ENCODE measurements at places on chromosomes 5 and 9.

DNA sequence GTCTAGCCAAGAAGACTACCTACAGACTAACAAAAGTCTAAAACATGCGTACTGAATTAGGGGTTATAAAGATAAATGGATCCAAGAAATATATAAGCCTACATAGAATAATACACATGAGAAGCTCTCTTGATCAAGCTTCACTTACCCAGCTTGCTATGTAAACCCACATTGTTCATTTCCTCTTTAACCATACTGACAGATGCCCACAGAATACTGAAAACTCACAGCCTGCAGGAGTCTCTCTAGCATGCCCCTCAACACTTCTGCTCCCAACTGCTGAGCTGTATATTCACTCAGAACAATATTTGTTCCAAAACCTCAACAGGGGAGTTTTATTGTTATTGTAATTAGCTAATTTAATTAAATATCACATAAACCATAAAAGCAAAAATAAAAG is 52.4 kb downstream of the RFX3 start:
- no peak for DNase-seq

- DNase-seq = peak; percentile 42
These were observed 49.8 kb upstream of the SH3PXD2B start for GRCh38 chr5:172503925-172504700.

GRCh38 chr5:99187611-99188010 is 258.8 kb upstream of the CHD1 start:
- no peak for DNase-seq

- no peak for DNase-seq
These were observed 31.3 kb downstream of the ZFYVE16 start for GRCh38 chr5:80439213-80439612.

- DNase-seq = no peak
These were observed 58.6 kb upstream of the PPARGC1B start for GRCh38 chr5:149671544-149671943.

- DNase-seq = no peak
These were observed 162.2 kb downstream of the TTLL11 start for GRCh38 chr9:121930956-121931355.

DNA sequence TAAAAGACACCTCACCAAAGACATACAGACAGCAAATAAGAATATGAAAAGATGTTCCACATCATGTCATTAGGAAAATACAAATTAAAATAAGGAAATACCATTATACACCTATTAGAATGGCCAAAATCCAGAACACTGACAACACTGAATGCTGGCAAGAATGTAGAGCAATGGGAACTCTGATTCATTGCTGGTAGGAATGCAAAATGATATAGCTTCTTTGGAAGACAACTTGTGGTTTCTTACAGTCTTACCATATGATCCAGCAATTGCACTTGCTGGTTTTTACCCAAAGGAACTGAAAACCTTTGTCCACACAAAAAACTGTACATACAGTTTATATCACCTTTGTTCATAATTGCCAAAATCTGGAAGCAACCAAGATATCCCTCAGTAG is 6.5 kb downstream of the TMEM161B start:
- DNase-seq = no peak

DNA sequence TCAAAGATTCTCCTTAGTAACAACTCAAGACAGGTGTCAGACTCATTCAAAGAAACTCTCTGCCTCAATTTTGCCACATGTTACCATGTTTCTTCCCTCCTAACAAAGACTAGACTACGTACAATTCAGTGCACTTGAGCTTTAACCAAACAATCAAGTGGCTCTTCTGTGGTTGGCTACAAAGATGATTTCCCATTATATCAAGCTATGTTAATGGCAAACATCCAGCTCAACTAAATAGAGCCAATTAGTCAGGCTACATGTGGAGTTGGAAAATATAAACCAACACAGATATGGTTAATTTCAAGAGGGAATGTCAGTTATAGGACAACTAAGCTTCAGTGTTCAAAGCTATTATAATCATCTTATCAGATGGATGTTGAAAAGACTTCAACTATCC is 29.2 kb upstream of the ADRA1B start:
- no peak for DNase-seq

GRCh38 chr5:2221450-2221849 is 338.7 kb upstream of the IRX4 start:
- no peak for DNase-seq

DNA sequence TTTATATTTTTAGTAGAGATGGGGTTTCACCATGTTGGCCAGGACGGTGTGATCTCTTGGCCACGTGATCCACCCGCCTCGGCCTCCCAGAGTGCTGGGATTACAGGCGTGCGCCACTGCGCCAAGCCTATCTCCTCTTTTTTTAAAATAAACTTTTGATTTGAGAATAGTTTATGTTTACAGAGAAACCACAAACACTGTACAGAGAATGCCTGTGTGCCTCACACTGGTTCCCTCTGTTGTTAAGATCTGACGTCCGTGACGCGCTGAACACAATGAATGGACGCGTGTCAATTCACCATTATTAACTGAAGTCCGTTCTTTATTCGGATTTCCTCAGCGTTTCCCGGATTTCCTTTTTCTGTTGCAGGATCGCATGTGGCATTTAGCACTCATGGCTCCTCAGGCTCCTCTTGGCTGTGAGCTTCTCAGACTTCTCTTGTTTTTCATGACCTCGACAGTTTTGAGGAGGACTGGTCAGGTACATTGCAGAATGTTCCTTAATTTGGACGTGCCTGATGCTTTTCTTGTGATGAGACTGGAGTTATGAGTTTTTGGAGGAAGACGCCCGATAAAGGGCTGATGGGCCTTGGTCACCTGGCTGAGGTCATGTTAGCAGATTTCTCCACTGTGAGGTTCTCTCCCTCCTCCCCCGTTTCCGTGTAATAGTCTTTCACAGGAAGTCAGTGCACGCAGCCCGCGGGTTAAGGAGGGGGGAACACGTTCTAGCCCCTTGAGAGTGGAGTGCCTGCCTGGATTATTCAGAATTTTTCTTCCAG is 69.6 kb downstream of the ANKRD33B start:
- no peak for DNase-seq

- no peak for DNase-seq
These were observed 456.9 kb downstream of the TMEM232 start for GRCh38 chr5:110269478-110270142.

- DNase-seq = peak; percentile 67
These were observed 19.8 kb downstream of the IFT74 start for GRCh38 chr9:26975728-26976707.

DNA sequence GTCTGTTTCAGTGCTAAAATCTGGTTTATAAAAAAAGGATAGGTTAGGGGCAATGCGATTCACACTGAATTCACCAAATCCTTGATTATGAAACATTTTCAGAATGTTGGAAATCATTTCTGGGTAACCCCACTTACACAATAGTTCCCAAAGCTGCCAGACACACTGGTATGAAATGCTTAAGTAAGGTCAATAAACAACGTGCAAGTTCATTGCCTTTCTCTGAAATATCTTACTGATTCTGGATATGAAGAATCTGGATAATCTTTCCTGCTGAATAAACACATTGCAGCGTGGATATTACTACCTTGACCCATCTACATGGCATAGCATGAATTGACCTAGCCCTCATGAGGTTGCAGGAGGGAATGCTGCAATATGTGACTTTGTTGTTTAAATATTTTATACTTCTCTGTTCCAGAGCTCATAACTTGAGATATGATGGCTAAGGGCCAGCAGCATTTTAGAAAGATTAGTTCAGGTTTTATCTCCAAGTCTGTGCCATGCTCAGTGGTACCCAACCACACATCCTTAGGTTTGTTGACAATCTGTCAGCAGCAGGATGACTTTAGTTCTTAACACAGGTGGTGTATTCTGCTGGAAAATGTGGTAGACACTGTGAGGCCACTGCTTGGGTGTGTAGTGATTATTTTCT is 121.0 kb downstream of the NREP start:
- DNase-seq = no peak

DNA sequence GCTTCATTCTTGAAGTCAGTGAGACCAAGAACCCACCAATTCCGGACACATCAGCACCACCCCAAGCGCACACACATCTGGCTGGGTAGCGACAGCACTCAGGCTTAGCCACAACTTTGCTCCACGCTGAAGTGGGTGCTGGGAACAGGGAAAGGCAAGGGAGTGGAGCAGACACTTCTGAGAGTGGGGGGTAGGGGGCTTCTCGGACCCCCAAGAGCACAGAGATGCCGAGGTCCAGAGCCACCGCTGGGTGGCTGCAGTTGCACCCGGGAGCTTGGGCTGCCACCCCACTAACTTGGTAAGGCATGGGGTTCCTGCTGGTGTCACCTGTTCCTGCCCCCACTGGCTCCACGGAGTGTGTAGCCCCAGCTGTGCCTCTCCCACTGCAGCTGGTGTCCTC is 225.3 kb upstream of the RIOK2 start:
- no peak for DNase-seq

- DNase-seq = no peak
These were observed 82.1 kb upstream of the SLC25A51 start for GRCh38 chr9:37986001-37986400.

- no peak for DNase-seq
These were observed 42.9 kb upstream of the MEF2C start for GRCh38 chr5:88925692-88926490.

DNA sequence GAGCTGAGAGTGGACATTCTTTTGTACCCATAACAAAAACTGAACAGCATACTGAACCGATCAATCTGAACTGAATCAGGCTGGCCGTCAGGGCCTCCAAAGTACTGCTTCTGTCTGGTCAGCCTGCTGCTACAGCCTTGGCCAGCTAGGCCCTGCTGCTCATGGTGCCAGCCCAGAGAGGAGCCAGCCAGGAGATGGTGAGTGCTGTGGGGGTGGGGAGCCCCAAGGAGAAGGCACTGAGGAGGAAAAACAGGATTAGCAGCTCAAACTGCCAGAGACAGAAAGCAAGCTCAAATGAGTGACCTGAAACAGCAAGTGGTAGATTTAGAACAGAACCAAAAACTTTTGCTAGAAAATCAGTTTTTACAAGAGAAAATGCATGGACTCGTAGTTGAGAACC is 23.9 kb downstream of the SRP19 start:
- DNase-seq = no peak

GRCh38 chr5:107196500-107197059 is 474.2 kb downstream of the EFNA5 start:
- no peak for DNase-seq

GRCh38 chr5:151086192-151086869 is 5.5 kb upstream of the TNIP1 start:
- no peak for DNase-seq

- no peak for DNase-seq
These were observed 154.4 kb upstream of the ZNF462 start for GRCh38 chr9:106708475-106709146.

- no peak for DNase-seq
These were observed 147.6 kb upstream of the SV2C start for GRCh38 chr5:75935572-75935971.

DNA sequence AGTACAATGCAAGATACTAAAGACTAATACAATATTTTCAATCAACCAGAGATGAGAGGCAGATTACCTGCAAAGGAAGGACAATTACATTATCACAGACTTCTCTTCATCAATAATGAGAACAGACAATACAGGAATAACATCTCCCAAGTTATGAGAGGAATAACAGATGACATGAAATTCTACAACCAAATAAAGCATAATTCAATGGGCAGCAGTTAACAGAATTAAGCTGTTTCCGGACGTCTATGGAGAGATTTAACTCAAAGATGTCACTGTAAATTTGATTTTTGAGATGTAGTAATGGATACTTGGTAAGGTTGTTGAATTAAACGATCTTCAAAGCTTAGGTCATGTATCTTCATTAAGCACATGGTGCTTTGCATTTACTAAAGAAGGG is 19.8 kb upstream of the PARP8 start:
- no peak for DNase-seq

GRCh38 chr5:141913560-141914198 is 10.0 kb upstream of the DELE1 start:
- DNase-seq = no peak

DNA sequence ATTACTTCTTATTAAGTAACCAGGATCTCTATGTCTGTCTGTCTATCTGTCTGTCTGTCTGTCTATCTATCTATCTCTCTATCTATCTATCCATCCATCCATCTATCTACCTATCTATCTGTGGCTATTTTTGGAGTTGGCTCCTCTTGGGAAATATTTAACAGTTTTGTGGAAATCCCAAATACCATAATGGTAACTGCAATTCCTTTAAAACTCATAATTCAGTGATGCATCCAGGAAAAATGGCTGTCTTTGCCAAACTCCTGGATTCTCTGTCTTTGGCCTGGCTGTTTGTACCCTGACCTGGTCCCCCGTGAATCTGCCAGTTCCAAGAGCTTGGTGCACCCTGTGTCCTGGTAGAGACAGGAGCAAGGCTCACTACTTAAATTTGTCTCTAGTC is 197.0 kb downstream of the PCSK1 start:
- DNase-seq = no peak

DNA sequence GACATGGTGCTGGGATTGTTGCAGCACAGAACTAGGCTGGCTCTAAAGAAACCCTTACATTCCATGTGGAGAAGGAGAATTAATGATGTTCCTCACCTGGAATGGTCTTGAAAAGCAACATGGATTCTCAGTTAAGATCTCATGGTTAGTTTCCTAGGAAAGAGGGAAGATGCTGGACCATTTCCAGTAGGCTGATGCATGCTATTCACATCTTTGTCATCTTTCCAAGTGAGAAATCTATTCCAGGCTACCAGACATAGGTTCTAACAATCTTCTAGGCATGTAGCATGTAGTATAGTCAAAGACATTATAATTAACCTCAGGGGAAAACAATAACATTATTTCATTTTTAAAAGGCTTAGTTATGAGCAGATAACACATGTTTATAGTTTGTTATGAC is 44.3 kb downstream of the TMEM252 start:
- no peak for DNase-seq

DNA sequence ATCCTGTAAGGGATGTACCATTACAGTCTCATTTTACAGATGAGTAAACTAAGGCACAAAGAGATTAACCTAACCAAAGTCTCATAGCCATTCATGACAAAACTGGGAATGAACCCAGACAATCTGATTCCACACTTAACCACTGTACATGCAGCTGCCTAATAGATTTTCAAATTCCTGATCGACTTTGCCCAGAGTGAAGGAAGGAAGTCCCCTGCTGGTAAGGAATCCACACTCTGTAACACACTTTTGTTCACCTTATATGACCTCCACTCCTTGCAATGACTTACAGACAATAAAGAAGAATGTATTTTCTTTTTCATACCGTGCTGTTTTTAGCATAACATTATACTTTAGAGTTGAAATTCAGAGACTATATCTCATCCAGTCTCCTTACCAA is 31.3 kb upstream of the PLPP6 start:
- no peak for DNase-seq

- no peak for DNase-seq
These were observed 10.7 kb upstream of the CREBRF start for GRCh38 chr5:173045474-173045873.

DNA sequence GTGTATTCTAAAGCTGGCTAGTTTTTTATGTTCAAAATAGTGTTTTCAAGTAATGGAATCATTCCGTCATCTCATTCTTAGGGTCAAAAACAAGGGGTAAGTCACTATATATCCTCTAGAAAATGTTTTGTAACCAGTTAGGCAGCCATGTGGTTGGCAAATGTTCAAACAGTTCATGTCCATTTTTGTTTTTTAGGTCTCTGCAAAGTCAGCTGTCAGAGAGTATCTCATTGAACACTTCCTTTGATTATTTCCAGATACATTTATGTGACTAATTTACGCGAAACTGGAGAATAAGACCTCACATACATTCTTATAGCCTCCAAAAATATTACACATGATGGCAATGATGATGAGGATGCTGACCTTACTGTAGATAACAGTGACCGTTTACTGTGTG is 50.4 kb downstream of the TRIO start:
- DNase-seq = no peak
